Brain microvascular endothelial cell (primary cell): ENCODE measurements at places on chromosomes 3 and 15.

GRCh38 chr3:25621087-25621486 is 43.6 kb downstream of the TOP2B start:
- DNase-seq: no peak

GRCh38 chr3:30602946-30603345 is 3.5 kb upstream of the TGFBR2 start:
- no peak for DNase-seq

DNA sequence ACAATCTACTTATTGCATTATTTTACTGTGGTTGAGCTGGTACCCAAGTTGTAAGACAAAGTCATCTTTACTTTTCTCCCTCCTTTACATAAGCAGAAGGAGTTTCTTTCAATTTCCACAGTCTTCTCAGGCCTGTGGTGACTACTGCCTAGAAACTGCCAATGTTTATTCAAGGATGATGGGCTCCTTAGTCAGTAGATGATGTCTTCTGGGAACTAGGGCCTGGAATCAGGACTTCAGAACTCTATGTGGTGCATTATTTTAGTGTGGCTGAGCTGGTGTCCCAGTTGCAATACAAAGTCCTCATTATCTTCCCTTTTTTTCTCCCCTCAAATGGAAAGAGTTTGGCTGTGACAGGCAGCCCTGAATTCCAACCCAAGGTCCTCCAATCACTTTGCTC is 1762.5 kb downstream of the SI start:
- DNase-seq: peak; percentile 22

DNA sequence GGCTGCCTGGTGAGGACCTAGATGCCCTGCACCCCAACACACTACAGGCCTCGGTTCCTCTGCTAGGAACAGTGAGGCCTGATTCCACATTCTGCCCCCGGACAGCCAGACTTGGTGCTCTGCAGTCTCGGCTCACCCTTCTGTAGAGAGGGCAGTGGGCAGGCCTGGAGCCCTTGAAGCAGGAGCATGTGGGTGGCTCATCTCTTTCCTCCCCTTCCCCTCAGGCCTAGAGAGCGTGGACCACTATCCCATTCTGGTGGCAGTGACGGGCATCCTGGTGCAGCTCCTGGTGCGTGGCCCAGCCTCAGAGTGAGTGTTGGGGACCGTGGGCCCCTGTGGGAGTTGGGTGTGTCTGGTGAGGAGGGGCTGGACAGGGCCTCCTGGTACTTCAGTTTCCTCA is 3.3 kb downstream of the AMIGO3 start:
- DNase-seq: no peak

DNA sequence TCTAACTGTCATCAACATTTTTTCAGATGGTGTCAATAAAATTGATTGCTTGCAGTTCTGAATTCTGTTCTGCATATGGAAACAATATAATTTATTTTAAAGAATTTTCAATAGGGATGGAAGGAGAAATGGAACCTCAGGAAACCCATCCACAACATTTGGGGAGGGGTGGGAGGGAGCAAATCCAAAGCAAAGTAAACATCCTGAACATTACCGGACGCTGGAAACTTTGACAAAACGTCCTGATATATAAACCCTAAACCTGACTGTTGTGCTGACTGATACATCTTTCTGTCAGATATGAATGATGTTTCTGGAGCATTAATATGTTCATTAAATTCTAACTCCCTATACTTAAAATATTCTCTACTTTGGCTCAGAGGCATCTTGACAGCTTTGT is 479.0 kb downstream of the FOXP1 start:
- no peak for DNase-seq

DNA sequence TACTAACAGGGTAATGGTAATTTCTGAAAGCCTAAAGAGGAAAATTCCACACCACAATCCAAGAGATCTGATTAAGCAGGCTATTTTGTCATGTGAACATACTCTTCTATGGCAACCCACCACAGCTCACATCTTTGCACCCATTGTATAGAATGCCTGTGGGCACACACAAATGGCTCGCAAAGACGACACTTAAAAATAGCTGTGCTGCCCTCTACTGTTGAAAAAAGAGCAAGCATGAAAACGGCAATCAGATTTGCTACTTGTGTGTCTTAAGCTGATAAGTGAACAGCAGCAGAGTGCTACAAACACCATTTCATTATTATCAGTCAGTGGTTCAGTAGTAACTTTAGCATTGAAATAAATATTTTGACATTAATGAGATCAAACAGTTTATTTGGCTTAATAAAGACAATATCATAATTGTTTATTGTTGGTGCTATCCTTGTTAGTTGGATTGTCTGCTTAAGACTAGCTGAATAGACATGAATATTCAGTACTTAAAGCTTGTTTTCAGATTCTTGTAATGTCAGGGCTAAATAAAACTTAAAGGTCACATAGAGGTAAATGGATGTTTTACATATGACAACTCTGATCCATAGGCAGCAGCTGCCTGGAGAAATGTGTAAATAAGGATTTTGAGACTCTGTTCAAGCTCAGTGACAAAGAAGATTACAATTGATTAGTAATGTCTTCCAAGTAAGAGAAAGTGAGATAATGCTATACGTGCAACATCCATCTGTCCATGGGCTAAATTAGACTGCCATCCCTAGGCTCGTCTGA is 199.1 kb downstream of the LRRN1 start:
- peak; percentile 20 for DNase-seq
